ENCODE measurements at places on chromosomes 12 and 14. TPM values are rescaled to one million over a fixed set of nuclear protein-coding genes. Genes with fewer than 3 reads are reported as not detected.

DNA sequence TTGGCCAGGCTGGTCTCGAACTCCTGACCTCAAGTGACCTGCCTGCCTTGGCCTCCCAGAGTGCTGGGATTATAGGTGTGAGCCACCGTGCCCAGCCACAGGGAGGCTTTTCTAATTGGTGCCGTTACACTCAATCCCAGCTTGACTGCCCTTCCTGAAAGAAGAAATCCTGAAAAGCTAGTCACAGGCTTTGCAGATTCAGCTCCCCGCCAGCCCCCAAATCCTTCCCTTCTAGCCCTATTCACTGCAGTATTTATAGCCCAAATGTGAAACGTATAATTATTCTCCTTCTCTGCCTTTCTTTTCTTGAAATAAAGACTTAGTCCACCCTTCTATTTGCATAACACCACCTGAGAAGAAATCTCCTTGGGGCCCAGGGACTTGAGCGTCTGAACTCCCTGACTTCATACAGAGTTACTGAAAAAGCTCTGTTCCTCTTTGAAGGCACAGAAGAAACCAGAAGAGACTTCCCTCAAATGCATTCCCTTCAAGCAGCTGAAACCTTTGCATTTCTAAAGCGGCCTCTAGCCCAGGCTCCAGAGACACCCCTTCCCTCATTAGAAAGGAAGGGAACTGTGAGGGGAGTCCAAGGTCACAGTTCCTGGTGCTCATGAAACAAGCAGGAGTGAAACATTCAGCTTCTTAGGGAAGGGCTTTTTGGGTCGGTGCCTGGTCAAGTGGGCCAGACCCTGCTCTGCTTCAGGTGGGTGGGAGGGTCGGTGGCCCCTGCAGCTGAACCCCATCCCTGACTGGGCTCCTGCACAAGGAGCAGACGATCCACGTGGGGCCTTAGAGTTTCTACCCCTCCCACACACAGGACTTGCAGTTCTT is 42.3 kb upstream of the BATF start:
- no peak for DNase-seq

The MFAP5 gene
- not detected for total RNA-seq

DNA sequence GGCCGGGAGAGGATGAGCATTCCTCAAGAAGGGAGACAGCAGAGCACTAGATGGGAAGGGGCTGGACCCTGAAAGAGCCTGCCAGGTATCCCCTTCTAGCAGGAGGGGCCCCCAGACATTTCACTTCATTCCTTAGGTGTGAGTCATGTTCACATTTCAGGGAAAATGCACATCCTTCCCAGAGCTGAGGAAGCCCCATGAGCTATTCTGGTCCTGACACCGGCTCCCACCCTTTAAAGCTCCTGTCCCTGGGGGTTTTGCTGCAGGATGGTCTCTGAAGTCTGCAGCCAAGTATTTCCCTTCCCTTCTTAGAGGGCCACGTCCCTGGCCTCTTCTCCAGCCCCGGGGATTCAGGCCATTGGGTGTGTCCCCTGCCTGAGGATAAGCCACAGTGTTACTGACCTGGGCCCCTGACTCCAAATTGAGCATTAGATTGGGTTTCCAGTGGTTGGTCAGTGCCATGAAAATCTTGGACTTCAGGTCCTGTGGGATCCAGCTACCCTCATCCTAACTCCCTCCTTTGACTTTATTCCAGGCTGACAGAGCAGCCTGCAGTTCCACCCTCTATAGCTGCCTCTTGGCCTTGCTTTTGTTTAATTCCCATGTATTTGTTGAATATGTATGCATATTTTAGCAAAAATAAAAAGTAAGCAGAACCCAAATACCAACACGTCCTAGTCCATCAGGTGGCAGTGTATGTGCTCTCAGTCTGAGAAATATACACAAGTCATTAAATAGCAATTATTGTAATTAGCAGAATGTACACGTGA is 267.1 kb downstream of the CACNA1C start:
- no peak for DNase-seq

The TBX5 gene
- not detected for total RNA-seq

DNA sequence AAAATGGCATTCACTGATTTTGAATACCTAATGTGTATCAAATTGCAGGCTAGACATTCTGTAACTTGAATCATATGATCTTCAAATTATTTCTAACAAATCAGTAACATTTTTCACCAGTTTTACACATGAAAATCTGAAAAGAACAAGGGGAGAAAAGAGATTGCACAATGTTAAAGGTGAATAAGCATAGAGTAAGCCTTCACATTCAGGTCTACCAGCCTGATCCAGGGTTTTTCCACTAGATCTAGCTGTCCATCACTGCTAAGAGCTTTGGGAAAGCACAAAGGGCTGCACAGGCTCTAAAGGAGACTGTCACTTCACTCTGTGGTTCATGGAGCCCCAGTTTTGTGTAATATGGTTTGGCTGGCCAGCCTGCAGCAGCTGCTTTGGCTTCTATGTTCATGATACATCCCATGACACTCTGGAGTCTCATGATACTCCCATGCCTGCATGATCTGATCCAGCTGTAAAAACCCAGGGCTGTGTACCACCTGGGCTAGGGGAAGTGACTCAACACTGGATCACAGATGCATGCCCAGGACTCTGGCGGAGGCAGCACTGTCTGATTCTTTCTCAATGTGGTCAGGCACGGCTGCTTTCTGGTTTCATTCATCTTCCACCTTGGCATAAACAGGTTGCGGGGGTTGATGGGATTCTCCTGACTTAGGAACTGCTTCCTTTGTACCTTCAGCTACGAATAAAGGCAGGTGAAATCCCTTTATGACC is 859.7 kb downstream of the GALC start:
- no peak for DNase-seq

The CDC42BPB gene
- total RNA-seq = 191 TPM

DNA sequence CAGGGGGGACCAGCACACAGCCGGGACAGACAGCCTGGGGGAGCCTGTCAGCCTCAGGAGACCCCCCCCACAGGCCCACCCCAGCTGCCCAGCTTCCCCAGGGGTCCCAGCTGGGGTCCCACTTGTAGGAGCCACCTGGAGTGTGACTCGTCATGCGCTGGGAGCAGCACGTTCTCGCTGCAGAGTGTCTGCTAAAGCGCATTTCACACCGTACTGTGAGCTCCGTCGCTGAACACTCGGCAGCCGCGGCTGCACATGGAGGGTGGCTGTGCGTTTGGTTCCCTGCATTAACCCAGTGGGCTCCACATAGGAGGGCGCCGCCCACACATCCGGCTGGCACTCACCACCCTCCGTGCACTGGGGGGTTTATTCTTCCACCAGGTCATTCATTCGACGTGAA is 56.7 kb downstream of the FBRSL1 start:
- no peak for DNase-seq

- no peak for DNase-seq
These were observed 133.9 kb downstream of the C12orf75 start for GRCh38 chr12:105464406-105464805.

- DNase-seq = no peak
These were observed 48.7 kb downstream of the DLK1 start for GRCh38 chr14:100775351-100775830.

DNA sequence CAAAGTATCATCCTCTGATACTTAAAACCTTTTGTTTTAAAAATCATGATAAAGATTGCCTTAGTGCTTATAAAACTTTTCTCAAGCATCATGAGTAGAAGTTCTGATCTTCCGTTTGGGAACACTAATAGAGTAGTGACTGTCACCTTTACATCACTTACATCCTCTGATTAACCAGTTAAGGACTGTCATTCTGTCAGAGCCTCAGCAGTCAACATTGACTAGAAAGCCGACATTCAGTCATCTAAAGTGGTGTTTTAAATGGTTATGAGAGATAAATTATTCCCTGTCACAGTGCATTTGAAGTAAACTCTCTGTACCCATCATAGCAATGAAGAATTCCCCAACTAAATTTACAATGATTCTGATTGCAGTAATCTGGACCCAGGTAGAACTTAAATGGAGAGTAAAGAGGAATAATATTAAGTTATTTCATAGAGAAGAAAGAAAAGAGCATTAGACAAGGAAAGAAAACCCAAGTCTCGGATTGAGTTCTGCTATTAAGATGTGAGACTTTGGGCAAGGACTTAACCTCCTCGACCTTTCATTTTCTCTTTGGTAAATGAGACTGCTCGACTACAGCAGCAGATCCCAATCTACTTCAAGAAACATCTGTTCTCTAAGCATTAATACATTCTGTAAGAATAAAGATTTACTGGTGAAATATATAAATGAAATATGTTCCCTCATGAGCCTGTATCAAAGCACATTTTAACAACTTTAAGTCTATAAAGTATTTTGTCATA is 563.9 kb upstream of the LMO3 start:
- DNase-seq = no peak

GRCh38 chr12:115163710-115164109 is 479.7 kb upstream of the TBX3 start:
- DNase-seq = no peak

The P2RX2 gene
- total RNA-seq = not detected

The KRT73 gene
- not detected for total RNA-seq

GRCh38 chr14:22517117-22517720 is 71.8 kb downstream of the DAD1 start:
- no peak for DNase-seq

GRCh38 chr14:84125676-84126075 is 1404.3 kb upstream of the FLRT2 start:
- no peak for DNase-seq

The SALL2 gene
- total RNA-seq = 2.9 TPM

- no peak for DNase-seq
These were observed 64.9 kb upstream of the GALNT9 start for GRCh38 chr12:132393991-132394949.

The GNB3 gene
- total RNA-seq = 2.3 TPM

The KRT7 gene
- 92.6 TPM for total RNA-seq

DNA sequence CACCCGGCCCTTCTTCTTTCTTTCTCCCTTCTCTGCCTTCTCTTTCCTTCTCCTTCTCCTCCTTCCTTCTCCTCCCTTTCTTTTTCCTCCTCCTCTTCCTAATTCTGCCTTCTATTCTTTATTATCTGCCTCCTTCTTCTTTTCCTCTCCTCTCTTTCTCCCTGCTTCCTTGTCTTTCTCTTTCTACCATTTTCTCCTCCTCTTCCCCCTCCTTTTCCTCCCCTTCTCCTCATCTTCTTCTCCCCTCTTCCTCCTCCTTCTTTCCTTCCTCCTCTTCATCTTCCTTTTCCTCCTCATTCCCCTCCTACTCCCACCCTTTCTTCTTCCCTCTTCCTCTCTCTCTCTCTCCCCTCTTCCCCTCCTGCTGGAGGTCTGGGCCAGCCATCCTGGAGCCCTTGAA is 294.9 kb upstream of the CRY1 start:
- DNase-seq = no peak

DNA sequence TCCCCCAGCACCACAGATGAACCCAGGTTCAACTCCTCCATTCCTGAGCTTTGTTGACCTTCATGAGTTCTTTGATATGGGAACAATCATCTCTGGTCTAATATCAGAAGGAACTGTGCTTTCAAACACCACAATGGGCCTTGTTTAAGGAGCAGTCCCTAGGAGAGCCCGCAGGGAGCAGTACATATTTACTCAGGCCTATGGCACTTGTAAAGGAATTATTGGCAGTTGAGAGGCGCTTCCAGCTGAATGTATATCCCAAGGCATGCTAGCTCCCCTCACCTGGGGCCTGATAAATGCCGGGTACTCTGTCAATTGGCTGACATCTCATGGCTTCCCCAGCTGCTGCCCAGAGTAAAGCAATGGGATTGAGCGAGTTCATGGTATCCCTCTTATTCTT is 76.2 kb downstream of the ZFP36L1 start:
- no peak for DNase-seq

- no peak for DNase-seq
These were observed 102.2 kb downstream of the WSCD2 start for GRCh38 chr12:108231109-108231905.

The CCDC197 gene
- total RNA-seq = not detected

DNA sequence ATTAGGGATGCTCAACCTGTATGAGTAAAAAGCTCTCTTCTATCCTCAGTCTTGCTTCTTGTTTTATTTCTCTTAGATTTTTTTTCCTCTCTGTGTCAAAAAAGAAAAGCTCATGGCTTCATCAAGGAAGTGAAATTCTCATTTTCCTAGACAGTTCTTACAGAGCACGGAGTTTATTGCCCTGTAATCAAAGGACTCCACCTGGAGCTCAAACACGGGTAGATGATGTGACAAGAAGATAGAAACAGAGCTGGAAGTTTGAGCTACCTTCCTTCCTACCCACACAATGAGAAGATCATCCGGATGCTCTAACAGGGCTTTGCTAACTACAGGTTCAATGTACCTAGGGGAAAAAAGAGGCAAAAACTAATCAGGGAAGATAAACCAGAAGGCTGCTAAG is 564.8 kb downstream of the MED13L start:
- no peak for DNase-seq

GRCh38 chr12:131430158-131430742 is 280.6 kb upstream of the SFSWAP start:
- no peak for DNase-seq

The SERPINA12 gene
- not detected for total RNA-seq

GRCh38 chr12:74890237-74890599 is 319.4 kb downstream of the KCNC2 start:
- peak; percentile 27 for DNase-seq

- no peak for DNase-seq
These were observed 29.3 kb upstream of the PNMA1 start for GRCh38 chr14:73743431-73743931.

- DNase-seq = no peak
These were observed 18.7 kb downstream of the FBXL14 start for GRCh38 chr12:1575408-1576401.

DNA sequence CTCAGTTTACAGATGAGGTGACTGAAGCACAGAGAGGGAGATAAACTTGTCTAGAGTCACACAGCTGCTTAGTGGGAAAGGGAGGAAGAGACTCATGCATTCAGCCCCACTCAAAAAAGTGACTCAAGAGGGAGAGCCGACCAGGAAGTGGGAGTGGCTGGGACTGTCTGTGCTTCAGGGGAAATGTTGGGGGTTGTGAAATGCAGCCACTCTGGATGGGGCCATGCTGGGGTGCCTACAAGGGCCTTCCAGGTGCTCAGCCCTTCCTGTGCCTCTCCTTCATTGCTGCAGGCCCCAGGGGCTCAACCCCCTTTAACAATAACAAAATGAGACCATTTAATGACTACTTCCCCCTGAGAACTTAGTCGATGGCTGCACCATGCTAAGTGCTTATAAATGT is 41.8 kb downstream of the CACNA1C start:
- DNase-seq = no peak

The HELB gene
- total RNA-seq = 2.7 TPM

DNA sequence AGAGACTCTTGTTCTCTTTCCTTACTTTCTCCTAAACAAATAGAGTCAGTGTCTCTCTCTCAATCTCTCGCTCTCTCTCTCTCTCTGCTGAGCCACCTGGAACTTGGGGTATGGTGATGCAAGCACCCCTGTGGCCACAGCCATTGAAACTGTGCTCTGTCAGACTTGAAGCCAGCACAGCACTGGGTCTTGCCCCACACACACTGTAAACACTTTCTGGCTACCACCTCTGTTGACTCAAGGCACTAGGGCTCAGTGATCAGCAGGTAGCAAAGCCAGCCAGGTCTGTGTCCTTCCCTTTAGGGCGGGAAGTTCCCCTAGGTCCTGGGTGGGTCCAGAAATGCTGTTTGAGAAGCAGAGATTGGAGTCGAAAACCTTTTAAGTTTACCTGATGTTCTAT is 125.9 kb upstream of the GARIN6 start:
- no peak for DNase-seq

Data from glomerular endothelial cell (primary cell).